NCI-H1092 treated with DMSO at 0.1 percent for 48 hours (cell line): ENCODE measurements at places on chromosomes 5 and 9.

DNA sequence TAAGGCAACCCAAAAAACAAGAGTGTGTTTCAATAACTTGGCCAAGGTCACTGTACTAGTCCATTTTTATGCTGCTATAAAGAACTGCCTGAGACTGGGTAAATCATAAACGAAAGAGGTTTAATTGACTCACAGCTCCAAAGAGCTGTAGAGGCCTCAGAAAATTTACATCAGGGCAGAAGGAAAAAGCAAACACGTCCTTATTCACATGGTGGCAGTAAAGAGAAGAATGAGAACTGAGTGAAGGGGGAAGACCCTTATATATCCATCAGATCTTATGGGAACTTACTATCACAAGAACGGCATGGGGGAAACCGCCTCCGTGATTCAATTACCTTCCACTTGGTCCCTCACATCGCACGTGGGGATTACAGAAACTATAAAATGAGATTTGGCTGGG is 64.3 kb upstream of the CAMK4 start:
- peak; percentile 14 for DNase-seq

DNA sequence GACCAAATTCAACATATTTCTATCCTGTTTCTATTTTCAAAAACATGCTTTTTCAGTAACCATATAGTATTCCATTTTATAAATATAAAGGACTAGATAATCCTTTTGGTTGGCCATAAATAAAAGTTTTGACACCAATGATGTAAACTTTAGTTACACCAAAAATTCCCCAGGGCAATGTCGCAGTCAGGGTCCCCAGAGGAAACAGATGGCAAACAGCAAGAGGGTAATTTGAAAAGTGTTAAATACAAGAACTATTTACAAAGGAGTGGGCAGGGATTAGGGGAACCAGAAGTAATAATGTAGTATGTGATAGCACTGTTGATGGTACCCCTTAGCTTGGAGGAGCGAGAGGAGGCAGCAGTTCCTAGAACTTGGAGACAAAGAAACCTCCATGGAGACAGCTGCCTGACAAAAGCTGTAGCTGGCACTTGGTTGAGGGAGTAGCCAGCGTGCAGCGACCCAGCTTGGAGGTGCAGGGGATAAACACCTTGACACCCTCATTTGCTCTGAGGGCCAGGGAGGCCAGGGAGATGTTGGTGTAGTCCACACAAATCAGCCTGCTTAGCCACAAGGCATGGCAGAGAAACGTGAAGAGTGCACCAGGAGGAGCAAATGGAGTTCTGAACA is 18.3 kb upstream of the MSANTD3 start:
- DNase-seq, result no peak

- no peak for DNase-seq
Observed at GRCh38 chr5:41625571-41625970, 115.2 kb upstream of the PLCXD3 start.

DNA sequence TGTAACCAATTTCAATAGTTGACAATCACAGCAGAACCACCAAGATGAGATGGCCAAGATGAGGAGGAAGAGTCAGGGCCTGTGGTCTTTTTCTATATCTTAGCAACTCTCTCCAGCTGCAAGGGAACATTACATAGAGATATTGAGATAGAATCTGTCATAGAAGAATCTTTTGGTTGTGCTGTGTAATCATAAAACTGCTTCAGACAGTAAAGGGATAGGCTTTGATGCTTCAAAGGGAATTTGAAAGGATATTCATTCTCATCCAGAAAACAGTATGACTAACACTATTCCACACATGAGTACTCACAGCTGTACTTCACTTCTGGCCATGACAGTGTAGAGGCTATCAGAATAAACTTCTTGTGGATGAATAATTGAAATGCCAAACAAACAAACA is 145.9 kb downstream of the YIPF5 start:
- DNase-seq, result no peak

GRCh38 chr5:172293054-172293744 is 9.6 kb upstream of the UBTD2 start:
- DNase-seq, result peak; percentile 51

DNA sequence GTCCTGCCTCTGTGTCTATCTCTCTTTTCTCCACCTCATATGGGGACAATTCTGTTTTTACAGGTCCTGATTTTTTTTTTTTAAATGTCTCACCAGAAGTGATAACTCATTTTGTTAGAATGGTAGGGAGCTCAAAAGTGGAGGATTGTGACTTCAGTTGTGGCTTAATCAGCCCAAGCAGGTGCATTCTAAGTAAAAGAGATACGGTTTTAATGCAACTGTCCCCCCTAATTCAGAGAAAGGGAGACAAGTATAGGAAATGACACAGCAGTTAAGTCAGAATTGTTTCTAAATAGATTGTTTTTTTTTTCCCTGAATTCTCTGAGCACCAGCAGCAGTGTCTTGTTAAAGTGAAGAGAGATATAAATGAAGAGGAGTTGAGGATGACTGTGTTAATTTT is 24.5 kb downstream of the MAST4 start:
- DNase-seq, result no peak

GRCh38 chr9:114409103-114409780 is 21.5 kb upstream of the AKNA start:
- no peak for DNase-seq

DNA sequence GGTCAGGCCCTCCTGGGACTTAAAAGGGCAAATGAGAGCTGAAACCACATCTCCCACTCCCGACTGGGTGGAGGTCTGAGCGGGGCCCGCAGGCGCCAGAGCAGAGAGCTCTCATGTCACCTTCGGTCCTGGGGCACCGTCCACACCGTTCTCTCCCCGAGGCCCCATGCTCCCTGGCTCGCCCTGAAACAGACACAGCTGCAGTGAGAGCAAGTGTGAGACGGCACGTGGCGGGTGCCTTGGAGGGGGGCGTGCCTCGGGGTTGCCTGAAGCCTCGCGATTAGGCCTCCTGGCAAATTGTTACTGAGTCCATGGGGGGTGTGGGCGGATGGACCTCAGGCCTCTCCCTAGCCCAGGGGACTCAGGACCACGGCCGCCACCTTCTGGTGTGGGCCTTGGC is 24.1 kb upstream of the PHYKPL start:
- DNase-seq, result no peak

GRCh38 chr5:54311176-54311677 is 854 bp upstream of the ARL15 start:
- no peak for DNase-seq

DNA sequence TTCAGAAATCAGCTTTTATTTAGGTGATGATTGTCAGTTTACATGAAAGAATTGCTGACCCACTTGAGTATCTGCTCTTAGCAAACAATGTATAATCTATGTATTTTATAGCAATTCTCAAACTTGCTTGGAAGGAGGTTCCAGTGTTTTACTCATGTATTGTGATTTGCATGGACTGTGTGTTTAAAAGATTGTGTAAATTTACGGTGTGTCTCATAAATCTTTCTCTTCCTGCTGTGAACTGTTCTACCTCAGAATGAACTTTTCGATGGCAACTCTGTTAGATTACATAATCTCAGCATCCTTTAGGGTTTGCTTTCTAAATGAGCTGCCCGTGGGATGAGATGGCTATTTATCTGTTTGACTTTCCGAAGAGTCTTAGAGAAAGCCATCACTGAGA is 122.5 kb downstream of the MEF2C start:
- DNase-seq, result no peak

GRCh38 chr5:172870291-172870714 is 36.3 kb downstream of the ERGIC1 start:
- no peak for DNase-seq

DNA sequence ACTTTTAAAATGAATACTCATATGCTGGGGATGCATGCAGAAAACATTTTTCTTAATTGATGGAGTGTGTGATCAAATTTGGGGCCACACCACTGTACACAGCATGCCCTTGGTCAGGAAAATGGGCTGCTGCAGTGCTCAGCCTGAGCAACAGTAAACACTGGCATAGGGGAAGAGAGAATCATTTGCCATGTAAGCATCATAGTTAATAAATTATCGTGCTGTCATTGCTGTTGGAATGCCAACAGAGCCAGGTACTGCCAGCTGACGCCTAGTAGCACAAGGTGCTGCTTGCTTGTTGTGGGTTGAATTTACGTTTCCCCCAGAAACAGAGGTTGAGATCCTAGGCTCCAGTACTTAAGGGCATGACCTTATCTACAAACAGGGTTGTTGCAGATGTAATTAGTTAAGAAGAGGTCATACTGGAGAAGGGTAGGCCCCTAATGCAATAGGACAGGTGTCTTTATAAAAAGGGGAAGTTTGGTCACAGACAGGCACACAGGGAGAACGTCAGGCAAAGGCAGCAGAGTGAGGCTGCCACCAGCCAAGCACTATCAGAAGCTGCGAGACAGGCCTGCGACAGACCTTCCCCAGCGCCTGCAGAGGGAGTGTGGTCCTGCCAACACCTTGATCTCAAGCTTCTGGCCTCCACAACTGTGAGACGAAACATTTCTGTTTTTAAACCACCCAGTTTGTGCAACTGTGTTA is 25.3 kb downstream of the DAP start:
- DNase-seq, result no peak

DNA sequence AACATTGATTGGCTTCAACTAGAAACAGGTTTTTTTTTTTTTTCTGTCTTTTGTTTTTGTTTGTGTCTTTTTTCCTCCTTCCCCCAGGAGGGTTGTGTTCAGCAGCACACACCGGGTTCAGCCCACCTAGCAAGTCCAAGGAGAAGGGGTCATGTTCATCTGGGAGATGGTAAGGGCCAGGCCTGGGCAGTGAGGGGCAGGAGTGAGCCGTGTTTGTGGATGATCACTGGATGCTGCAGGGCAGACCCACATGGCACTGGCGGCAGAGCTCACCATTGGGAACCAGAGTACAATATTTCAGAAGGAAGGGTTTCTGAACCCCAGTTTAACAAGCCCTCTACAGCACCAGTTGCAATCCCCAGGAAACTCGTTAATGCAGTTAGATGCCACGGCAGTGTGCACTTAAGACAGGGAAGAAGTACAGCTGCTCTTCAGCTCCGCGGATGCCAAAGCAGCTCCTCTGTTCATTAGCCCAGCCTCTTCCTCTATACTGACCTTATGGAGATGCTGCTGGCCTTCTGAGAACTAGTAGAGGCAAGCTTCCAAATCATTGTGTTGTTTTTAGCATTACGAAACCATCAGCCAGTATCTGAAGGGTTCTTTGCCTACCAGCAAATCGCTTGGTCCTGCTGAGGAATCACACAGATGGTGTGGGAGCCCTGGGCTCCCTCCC is 508.2 kb upstream of the WWC1 start:
- DNase-seq, result no peak

- no peak for DNase-seq
Observed at GRCh38 chr9:750249-750967, 91.1 kb upstream of the DMRT1 start.

DNA sequence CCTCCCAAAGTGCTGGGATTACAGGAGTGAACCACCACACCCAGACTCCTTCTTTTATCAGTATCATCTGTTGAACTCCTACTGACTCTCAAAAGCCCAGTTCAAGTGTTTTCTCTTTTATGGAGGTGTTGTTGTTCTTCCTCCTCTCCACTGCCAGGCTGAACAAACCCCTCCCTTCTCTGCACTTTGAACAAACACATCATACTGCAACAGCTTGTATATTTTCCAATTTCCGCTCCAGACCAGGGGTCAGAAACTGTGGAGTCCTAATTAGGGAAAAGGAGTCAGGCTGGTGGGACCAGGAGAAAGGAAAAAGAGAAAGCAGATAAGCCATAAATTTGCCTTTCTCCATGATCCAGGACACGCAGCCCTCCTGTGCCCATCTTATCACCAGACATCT is 148.1 kb upstream of the HMHB1 start:
- no peak for DNase-seq

DNA sequence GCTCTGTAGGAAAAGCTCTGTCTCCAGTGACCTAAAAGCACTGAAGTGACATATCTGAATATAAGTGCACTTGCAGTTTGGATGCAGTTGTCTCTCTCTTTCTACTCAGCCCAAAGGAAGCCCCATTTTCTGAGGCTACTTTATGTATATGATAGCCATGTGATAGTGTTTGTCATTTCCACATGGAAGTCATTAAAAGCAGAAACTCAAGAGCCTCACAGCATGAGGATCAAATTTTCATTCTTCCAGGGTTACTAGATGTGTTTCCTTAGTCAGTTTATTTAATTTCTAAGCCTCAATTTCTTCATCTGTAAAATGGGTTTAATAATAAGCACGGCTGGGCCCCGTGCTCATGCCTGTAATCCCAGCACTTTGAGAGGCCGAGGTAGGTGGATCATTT is 36.7 kb downstream of the RNF44 start:
- no peak for DNase-seq

- no peak for DNase-seq
Observed at GRCh38 chr9:77614645-77615044, 33.5 kb downstream of the GNA14 start.

DNA sequence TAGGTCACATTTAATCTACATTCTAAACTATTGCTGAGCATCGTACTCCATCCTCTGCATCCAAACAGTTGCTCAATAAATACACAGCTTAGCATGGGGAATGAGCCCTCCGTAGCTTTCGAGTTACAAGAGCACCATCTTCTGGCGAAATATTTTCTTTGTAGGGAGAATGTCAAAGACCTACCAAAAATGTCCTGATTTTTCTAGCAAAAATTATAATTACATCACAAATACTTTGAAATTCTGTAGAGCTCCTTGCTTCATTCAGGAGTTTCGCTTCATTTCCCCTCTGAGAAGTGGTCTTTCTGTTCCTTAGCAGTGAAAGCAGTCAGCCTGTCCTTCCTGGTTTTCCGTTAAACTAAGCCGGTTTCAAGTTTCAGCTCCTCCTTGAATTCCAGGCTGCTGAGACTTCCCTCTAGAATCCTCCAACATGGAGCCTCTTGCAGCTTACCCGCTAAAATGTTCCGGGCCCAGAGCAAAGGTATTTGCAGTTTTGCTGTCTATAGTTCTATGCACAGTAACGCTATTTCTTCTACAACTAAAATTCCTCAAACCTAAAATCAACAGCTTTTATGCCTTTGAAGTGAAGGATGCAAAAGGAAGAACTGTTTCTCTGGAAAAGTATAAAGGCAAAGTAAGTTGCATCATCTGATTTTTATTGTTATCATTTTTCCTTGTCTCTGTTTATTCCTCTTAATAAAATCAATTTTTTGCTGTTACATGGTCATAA is at the start of gene GPX8:
Gene GPX8, plus strand, starts transcription at position 409 of the 730 bp plus-strand sequence. Its CDS starts 22 bp downstream, at position 431.
- peak; percentile 3 for DNase-seq

DNA sequence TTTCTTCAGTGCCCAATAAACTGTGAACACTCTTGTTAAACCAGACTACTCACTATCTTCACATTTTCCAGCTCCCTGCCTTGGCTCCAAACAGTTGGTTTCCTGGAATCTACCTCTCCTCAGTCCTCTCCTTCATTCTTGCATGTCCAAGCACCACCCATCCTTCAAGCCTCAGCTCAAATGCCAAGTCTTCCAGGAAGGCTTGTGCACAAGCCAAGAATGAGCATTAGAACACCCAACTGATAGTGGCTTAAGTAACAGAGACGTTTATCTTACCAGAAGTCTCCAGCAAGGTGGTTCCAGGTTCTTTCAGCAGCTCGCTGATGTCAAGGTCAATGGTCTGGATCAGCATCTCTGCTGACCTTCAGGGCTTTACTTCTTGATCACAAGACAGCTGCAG is 60.1 kb downstream of the PTPDC1 start:
- DNase-seq, result no peak
